Neural progenitor cell (in vitro differentiated cells): ENCODE measurements at places on chromosomes 13 and 19.

GRCh38 chr19:39082167-39082566, 2.0 kb upstream of the ACP7 start:
- DNase-seq: no peak

GRCh38 chr19:48391100-48392005, at the start of gene KDELR1:
Gene KDELR1 (minus strand): TSS chr19:48391551. CDS start chr19:48391358, 193 bp downstream.
- peak; percentile 84 for DNase-seq

DNA sequence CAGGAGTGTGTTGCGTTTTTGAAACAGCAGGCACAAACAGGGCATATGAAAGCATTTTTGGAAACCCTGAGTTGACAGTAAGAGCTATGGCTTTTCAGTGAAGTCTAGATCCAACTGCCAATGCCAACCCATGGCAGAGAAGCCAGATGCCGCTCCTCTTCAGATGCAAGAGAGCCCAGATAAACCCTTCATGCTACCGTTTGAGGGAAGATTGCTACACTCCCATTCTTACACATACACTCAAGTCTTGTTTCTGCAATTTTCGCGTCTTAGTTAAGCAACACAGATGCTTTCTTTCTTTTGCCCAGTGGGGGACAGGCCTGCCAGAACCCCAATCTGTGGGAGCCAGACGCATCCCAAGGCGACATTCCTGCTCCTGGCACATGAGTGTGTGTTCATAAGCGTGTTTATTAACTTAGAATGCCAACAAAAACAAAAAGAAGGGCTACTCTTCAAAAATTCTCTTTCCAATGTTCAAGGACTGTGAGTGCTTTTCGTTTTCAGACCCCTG, 10.4 kb downstream of the BORCS8 start:
- DNase-seq: no peak

DNA sequence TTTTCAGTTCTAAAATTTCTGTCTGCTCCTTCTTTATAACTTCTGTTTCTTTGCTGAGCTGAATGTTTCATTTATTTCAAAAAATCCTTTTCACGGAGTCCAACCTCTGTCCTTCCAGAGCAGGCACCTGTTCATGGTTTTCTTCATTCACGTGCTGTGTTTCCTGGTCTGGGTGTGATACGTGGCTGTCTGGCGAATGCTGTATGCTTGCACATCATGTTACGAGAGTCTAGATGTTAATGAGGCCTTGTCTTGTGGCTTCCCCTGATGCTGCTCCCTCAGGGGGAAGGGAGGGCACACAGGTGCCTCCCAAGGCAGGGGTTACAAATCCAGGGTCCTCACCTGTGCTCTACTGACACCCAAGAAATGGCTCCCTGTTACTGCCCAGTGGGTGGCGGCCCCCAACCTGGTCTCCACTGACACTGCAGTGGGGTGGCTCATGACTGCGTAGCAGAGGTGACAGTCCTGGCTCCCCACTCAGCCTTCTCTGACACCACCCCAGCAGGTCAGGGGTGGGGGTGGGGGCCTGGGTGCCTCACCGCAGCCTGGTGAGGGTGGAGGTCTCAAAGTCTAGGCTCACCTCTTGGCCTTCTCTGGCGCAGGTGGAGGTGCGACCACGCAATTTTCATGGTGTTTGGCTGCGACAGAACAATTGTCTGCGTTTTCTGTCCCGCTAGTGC, 20.1 kb upstream of the RAB20 start:
- no peak for DNase-seq

- DNase-seq: peak; percentile 91
Measured at GRCh38 chr13:36919833-36920615, at the start of gene SMAD9. Gene SMAD9 (minus strand): TSS chr13:36920238. CDS start chr13:36879689, 40,549 bp downstream.

- DNase-seq: peak; percentile 68
Measured at GRCh38 chr19:53808710-53809125, 15.4 kb downstream of the NLRP12 start.

DNA sequence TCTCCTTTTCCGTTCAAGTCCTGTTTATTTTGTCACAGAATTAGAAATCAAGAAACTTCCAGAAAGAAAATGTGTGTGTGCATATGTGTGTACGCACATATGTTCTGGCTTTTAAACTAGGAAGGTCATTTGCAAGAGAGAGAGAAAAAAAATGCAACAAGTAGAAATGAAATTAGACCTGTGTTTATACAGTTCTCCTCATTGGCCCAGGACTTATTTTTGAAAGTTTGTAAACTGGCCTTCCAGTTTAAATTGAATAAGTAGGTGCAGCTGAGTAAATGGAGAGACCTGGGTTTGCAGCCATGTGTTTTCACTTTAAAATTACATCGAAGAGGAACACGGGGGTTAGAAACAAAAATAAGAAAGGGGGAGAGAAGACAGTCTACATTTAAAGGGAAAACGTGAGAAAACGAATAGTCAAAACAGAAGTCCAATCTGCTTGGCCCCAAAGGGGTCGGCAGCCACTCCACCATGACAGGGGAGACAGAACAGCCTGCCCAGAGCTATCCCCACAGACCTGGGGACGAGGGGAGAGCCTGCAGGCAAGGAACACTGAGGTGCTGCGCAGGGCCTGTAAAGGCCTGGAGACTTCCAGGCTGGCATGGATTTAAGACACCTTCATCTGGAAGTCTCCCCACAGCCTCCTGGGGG, 216.8 kb upstream of the MAB21L1 start:
- no peak for DNase-seq

- DNase-seq: no peak
Measured at GRCh38 chr19:19010551-19010950, 22.8 kb downstream of the SUGP2 start.

GRCh38 chr13:113077566-113077952, 28.0 kb upstream of the F7 start:
- DNase-seq: no peak

DNA sequence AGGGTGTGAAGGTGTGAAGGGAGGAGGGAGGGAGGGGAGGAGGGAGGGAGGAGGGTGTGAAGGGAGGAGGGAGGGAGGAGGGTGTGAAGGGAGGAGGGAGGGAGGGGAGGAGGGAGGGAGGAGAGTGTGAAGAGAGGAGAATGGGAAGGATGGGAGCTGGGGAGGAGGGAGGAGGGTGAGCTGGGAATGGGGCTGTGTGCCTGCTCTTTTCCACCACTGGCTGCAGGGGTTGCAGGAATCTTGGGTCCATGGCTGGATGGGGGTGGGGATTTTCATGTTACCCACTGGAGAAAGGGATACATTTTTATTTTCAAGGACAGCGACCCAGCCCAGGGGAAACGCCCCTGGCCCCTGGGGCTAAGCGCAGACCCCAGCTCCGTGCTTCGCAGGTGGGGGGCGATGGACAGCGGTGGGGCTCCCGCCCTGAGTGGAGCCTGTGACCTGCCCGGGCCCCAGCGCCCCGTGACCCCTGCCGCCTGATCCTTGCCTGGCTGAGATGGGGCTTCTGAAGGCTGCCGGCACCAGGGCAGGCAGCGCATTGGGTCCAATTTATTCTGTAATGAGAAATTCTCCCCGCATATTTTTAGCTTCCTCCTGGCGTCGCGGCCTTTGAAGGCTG, 3.0 kb upstream of the EFNA2 start:
- no peak for DNase-seq

DNA sequence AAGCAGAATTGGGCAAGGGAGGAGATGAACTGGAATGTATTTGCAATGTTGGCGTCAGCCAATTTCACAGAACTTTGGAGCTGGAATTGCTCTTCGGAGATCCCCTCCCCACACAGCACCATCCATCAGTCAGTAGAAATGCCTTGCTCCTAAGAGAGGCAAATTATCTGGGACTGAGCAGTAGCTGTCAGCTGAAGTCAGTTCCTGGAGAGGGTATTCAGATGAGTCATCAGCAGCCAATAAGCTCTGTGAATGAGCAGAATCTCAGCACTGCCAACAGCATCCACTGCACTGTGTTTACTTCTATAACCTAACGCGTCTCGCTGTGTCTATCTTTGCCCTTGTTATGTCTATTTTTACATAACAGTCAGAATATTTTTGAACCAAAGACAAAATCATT, 213.7 kb downstream of the SLITRK5 start:
- peak; percentile 43 for DNase-seq

- peak; percentile 97 for DNase-seq
Measured at GRCh38 chr19:38929929-38930775, at the start of gene SARS2. Gene SARS2 (minus strand): TSS chr19:38930763. CDS start chr19:38930736, 27 bp downstream.

GRCh38 chr19:41356984-41357739, 3.4 kb upstream of the TGFB1 start:
- DNase-seq: no peak

DNA sequence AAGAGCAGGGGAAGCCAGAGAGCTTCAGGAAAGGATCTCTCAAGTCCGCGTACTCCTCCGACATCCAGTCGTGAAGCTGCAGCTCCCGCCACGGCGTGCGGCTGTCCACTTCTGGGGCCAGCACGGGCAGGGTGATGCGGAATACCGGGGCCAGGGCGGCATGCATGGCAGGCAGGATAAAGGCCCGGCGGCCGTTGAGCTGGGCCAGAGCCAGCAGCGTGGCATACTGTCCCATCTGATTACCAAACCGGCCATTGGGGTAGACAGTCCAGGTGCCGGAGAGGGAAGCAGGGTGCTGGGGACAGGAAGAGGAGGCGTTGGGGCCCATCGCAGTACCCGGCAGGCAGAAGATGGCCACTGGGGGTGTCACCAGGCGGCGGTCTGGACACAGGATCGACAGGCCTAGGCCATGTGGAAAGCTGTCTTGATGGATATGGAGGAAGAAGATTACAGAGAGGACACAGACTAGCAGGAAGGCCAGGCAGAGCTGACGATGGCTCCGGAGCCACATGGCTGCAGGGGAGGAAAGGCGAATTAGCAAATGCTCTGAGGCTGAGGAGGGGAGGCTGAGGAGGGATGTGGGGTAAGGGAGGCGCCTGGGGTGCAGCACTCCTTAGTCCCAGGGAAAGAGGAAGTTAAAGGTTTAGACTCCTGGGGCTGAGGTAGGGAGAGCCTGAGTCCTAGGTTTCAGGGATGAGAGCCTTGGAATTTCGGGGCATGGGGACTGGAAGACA, 1.5 kb downstream of the FUT1 start:
- DNase-seq: no peak

DNA sequence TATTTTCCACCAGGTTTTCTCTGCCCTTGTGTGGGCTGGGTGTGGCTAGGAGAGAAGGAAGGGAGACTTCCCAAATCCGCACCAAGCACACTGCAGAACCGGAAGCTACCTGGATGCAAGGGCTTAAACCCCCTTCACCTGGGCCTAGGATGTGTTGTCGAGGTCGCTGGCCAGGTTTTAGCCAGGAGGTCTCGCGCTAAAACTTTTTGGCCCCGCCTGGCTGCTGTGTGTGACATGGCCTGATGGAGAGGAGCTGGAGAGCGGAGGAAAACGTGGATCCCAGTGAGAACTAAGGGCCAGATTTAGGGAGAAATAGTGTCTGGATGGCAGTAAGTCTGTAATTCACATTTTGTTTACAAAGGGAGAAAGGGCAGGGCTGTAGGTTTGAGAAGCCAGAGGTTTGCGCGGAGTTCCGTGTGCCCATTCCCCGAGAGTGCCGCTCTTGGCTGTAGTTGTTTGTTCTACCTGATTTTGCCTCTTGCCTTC, 3.1 kb upstream of the TSHZ3 start:
- peak; percentile 38 for DNase-seq

DNA sequence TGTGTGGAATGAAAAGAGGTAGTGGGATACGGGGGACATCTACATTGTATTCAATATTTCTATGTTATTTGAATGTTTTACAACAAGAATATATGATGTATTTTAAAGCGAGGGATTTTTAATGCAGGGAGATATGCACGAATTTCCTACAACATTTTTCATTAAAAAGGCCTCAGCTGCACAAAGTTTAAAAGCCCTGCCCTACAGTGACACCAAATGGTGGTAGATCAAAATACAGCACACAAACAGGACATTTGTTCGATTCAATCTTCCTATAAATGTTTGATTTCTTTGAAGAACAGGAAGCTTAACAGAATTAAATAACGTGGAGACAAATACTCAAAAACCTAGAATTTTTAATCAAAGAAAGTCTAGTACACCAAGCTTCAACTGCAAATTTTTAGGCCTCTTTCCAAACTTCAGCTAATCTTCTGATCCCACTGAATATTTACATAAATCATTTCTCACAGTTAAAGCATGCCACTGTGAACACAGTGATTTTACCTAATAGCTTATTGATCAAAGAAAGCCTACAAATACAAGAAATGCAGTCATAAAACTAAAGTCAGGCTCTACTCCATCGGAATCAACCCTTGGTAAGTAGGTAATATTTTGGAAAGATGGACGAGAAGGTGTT, 257.2 kb downstream of the DIAPH3 start:
- DNase-seq: peak; percentile 33

DNA sequence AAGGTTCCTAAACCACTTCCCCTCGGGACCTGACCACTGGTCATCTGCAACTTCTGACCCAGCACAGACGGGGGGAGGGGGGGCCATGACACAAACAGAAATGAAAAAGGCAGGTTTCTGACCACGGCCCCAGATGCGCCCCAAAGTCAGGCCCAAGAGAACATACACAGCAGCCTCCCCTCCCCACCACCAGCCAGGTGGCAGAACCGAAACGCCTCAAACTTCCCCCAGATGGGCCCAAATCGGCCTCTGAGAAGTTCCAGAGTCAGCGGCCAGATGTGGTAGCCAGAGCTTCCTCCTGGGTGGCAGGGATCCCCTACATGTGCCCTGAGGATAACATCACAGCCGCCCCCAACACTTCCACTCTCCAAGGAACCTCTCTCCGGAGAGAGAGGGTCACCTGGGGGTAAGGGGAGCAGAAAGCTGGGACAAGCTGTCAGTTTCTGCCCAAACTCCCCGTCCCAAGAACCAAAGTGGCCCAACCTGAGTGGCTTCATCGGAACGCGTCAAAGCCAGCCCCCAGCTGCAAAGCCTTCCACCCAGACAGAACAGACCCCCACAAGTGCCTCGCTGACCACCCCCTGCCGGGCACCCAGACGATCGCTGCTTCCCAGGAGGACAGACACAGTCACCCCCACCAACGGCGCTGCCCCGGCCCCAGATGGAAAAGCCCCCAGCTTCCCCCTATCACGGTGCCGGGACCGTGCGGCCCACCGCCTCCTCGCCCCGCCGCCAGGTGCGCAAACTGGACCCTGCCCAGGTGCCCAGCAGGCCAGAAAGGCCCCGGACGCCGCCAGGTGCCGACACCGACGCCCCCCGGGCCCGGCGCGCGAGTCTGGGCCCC, 800 bp downstream of the ELL start:
- peak; percentile 58 for DNase-seq

DNA sequence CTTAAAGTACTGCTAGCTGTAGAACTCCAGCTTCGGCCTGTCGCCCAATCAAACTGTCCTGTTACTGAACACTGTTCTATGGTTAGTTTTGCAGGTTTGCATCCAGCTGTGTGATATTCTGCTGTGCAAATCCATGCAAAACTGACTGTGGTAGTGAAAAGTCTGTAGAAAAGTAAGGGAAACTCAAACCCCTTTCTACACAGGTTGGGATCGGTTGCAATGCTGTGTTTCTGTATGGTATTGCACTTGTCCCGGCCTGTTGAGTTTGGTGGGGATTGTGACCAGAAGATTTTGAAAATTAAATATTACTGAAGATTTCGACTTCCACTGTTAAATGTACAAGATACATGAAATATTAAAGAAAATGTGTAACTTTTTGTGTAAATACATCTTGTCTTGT, 3.6 kb downstream of the MIR17HG start:
- no peak for DNase-seq

- DNase-seq: peak; percentile 7
Measured at GRCh38 chr13:35016362-35017112, 74.5 kb downstream of the NBEA start.

GRCh38 chr19:29162694-29163093, 50.3 kb downstream of the UQCRFS1 start:
- no peak for DNase-seq

- DNase-seq: no peak
Measured at GRCh38 chr13:25602176-25602575, 230.4 kb downstream of the ATP8A2 start.
